Stimulated activated CD4-positive, alpha-beta T cell treated with anti-CD3 and anti-CD28 coated beads, TNF-alpha, amount 100 ng/mL, for 48 hours (primary cell): ENCODE measurements at places on chromosomes 16 and 17.

GRCh38 chr17:83122834-83123233 is 43.4 kb downstream of the METRNL start:
- DNase-seq: no peak

GRCh38 chr16:85812031-85812807 is 12.7 kb downstream of the COX4I1 start:
- no peak for DNase-seq

DNA sequence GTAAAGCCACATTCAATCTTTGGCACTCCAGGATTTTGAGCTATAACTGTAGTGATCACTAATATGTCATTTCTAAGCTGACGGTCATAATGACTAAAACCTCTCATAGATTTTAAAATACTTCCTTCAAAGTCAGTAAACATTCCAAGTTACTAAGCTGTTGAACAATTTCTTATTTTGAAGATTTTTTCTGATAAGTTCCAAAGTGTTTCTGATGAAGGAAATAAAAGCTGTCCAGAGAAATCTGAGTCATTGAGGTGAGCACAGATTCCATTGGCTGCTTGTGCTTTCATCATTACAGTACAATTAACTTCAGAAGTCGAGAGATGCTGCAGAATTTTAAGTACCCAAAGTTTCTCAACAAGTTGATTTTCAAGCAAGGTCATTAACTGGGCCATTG is 23.9 kb downstream of the NLRC5 start:
- no peak for DNase-seq

DNA sequence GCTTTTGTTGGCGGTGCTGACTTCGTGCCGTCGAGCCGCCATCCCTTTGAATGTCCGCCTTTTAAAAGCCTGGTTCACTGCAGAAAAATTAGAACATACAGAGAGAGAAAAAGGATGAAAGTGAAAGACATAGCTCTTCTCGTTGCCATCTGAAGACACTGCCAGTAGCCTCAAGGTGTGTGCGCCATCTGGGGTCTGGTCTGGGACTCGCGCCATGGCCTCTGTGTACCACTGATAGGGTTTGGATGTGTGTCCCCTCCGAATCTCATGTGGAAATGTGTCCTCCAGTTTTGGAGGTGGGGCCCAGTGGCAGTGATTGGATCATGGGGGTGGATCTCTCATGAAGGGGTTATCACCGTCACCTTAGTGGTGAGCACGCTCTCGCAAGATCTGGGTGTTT is 15.5 kb downstream of the GSE1 start:
- DNase-seq: no peak

DNA sequence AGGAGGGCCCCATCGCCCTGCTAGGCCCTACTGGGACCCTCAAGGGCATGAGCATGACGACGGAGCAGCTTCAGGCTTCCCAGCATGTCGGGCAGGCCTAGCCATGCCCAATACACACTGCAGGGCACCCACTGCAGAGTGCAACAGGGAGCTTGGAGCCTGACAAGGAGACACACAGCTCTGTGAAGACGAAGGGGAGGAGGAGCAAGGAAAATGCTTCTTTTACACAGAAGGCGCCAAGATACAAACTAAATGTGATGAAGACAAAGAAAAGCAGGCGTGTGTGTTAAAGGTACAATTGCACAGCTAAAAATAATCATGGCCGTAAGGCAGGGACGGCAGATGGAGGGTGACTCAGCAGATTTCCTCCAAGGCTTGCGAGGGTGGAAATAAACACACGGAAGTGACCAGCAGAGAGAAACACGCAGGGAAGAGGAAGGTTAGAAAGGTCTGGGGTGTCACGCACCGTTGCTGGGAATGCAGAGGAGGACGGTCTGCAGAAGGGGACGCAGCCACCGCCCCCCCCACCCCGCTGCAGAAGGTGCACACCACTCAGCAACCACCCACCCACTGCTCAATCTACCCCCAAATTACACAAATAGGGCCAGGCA is 108.5 kb downstream of the ZNF778 start:
- DNase-seq: no peak

DNA sequence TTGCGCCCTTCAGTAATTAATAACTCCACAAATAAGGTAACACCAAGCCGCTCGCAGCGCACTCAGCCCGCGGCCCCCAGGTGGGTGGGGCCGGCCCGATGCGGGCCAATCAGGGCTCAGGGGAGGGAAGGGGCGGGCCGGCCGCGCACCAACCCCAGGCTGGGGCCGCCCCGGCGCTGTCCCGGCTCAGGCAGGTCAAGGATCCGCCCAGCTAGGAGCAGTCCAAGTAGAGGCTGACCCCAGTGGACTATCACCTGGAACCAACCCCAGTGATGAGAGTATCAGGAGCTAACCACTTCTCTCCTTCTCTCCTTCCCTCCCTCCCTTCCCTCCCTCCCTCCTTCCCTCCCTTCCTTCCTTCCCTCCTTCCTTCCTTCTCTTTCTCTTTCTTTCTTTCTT is 110.8 kb downstream of the C16orf78 start:
- DNase-seq: no peak

DNA sequence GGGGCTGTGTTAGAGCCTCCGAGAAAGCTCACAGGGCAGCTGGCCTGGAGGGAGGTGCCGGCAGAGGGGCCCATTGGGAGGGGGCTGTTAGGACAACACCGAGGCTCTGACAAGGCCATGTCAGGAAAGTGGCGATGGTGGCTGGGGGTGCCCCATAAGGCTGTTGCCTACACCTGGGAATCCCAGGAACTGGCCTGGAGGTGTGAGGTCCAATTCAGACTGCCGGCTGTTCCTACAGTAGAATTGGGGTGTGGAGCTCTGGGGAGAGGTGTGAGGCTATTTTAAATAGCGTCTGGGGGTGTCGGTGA is 155.0 kb upstream of the CHMP6 start:
- no peak for DNase-seq

GRCh38 chr16:9054460-9054859 is 37.0 kb upstream of the HAPSTR1 start:
- DNase-seq: no peak

- DNase-seq: no peak
These were observed 10.3 kb downstream of the CNTNAP4 start for GRCh38 chr16:76287466-76287865.

GRCh38 chr17:6800422-6801027 is 24.5 kb downstream of the FBXO39 start:
- no peak for DNase-seq

- no peak for DNase-seq
These were observed 46.9 kb upstream of the ITGA2B start for GRCh38 chr17:44436336-44436735.

GRCh38 chr17:32481193-32481592 is 5.6 kb upstream of the CDK5R1 start:
- DNase-seq: no peak
